Activated CD4-positive, alpha-beta T cell treated with anti-CD3 and anti-CD28 coated beads, Interleukin-2, amount 10 ng/mL, durations not matched to agents 7 days and 5 days (primary cell): ENCODE measurements at places on chromosomes 6 and 20. TPM values are rescaled to one million over a fixed set of nuclear protein-coding genes. Genes with fewer than 3 reads are reported as not detected.

- no peak for DNase-seq
Observed at GRCh38 chr6:10558565-10558964, 37.4 kb downstream of the GCNT2 start.

GRCh38 chr20:25051386-25052155 lies 6.4 kb downstream of the ACSS1 start:
- no peak for DNase-seq

GRCh38 chr20:22962567-22963439 lies 72.3 kb upstream of the SSTR4 start:
- no peak for DNase-seq

The TOX2 gene
- total RNA-seq: 1.9 TPM

The KIAA0408 gene
- total RNA-seq: 2.7 TPM

- no peak for DNase-seq
Observed at GRCh38 chr6:141364232-141364631, 768.5 kb upstream of the GJE1 start.

GRCh38 chr20:57361517-57361916 lies 10.5 kb downstream of the RAE1 start:
- DNase-seq: no peak

The MCM9 gene
- total RNA-seq: 21.2 TPM

DNA sequence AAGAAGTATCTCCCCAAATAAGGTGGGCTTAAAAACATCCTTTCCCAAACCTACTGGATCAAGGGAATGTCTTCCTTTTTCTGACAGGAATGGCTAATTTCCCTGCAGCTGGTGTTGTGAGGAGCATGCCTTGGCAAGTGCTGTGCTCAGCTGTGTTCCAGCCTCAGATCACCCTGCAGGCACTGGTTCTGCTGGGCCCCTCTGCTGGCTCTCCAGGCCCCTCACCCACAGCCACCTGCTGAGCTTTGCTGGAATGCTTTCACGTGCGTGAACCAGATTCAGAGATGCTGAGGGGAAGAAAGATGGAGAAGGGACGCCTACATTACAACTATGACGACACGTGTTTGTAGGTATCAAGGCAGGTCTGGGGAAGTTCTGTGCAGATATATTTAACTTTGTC lies 71.3 kb upstream of the FOXC1 start:
- DNase-seq: no peak

DNA sequence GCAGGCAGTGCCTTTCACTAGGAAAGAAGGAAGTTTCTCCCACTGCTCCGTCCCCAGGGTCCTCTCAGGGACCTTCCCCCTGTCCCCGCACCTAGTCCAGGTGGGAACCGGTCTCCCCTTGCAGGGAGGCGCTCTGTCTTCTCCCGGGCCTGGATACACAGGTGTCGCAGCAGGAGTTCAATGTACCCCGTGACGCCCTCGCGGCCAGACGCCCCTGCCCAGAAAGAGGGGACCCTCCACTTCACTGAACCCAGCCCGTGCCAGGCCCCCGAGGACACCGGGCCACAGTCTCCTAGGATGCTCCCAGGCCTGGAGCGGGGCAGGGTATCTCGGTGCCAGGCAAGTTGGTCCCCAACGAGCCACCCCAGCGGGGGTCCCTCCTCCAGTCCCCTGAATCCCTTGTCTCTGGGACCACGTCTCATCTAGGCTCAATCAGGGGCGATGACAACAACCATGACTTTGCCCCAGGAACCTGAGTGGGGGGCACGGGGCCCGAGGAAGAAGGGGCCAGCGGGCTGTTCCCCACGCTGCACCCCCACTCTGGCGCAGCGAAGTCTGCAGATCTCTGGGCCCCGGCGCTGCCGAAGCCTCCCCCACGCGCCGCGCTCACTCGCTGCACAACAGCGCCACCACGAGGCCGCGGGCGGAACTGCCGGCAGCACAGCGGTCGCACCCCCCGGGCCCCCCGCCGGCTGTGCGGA lies 103.0 kb downstream of the EDN3 start:
- DNase-seq: peak; percentile 75

GRCh38 chr6:69294862-69295261 lies 501.9 kb downstream of the LMBRD1 start:
- DNase-seq: no peak

DNA sequence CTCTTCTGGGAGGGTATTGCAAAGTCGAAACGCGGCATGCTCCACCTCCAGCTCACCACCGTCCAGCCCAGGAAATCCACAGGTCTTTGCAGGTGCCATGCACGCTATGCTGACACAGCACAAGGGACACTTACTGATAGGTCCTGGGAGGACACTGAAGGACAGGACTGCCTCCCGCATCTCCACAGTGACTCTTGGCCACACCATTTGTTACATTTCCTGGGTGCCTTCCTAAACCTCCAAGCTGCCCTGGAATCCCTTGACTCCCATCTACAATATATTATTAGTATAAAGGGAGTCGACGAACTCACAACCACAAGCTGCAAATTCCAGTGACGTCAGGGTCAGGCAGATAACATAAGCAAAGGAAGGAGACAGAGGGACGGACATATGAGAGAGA lies 106.9 kb downstream of the JPH2 start:
- DNase-seq: no peak
